ENCODE measurements at places on chromosomes 3 and 15.

DNA sequence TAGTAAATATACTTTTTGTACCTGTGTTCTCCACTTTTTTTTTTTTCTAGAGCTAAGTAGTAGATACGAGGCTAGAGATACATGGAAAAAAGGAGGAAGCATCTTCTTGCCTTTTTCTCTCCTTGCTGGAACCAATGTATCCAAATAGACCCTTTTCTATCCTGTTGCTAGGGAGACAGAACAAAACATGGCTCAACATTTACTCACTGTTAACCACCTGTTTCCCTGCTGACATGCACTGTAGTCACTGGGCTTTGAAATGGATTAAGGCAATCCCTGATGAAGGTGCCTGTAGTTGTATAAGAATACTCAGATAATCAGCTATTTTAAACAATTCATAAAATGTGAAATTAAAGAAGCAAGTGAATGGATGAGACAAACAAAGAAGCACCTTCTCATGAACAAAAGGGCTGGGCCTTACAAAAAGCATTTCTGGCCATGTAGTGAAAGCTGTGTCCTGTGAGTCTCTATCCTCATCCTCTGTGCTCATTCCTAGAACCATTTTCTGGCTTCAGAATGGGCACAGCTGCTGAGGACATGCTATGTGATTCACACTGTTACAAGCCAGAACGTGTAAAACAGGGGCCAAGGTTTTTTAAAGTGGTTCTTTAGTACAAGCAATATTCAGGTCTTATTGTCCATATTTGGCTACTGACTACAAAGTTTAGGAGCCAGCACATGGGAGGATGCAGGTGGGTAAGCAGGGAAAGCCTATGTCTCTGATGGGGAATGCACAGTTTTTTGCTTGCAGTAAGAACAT, 100.4 kb upstream of the NDN start:
- DNase-seq = no peak

GRCh38 chr15:90870354-90871138, 2.2 kb downstream of the FURIN start:
- DNase-seq = no peak

DNA sequence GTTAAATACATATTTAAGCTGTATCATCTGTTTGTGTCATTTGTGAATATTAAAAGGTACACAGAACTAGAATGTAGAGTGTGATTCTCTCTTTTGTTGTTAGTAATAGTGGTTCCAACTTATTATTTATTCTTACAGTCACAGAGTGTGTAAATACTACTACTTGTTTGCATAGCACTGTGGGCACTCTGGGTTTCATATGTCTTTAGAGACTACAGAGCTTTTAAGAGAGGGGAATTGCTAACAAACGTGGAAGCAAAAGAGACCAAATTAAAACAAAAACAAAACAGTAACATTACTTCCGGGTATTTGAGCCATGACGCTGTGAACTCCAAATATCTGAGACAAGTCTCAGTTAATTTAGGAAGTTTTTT, 828.0 kb upstream of the DPPA4 start:
- no peak for DNase-seq

DNA sequence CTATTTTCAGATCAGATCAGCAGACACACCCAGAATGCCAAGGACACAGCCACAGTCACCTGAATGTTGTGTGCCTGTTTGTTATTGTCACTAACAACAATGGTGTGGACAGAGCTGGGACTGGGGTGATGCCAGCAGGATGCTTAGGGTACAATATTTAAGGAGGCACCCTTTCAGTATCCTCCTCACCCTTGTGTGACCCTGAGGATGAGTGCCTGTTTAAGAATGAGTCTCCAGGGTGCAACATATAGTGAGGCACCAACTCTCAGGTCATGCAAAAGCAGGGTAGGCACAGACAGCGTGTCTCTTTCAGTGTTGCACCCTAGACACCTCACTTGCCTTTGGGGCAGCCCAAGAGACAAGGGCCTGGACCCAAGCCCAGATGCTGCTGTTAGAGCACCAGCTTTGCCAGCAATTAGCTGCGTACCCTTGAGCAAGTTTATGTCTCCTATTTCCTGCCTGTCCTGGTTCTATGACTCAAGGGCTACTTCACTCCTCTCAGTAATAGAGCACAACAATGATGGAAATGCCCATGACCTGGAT, 122.6 kb downstream of the AQP9 start:
- no peak for DNase-seq

DNA sequence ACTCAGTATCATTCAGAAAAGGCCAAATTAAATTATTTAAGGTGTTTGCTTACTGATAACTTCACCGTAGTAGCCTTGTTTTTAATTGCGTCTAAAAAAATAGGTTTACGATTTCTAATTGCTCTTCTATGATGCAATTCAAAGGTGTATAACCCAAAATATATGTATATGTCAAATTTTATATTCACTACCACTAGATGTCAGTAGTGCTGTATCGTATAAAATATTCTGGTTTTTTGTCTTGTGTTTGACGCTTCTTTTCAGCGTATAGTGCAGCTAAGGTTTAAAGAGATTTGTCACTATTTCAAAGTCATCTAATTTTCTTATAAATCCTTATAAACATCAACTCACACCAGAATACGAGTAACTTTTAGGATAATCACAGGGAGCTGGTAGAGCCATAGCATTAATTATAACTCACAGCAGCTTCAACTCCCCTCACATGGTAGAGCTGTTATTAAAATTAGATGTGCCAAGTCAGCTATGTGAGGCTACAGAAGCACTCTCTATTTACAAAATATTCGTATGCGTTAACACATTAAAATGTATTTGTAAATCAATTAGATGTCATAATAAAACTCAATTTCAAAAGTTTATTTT, 3.5 kb downstream of the PFN2 start:
- DNase-seq = no peak

DNA sequence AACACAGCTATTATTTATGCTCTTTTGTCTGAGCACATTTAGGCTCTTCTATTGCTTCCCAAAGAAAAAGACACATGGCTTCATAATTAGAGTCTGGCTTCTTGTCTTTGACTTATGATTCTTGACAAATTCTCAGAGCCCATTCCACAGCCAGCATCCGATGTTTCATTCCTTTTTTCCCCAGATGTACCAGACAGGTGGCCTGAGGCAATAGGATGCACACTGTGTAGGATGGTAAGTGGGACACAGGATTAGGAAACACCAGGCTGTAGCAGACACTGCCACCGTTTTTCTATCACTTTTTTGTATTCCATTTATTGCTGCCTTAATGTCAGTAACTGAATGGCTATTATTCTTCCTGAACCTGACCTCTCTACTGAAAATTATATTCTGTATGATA, 188.9 kb upstream of the CDIN1 start:
- DNase-seq = no peak

- no peak for DNase-seq
Measured at GRCh38 chr15:39359771-39360170, 221.1 kb upstream of the THBS1 start.

Data from nephron progenitor cell (in vitro differentiated cells).